ENCODE measurements at places on chromosomes 6 and 20.

DNA sequence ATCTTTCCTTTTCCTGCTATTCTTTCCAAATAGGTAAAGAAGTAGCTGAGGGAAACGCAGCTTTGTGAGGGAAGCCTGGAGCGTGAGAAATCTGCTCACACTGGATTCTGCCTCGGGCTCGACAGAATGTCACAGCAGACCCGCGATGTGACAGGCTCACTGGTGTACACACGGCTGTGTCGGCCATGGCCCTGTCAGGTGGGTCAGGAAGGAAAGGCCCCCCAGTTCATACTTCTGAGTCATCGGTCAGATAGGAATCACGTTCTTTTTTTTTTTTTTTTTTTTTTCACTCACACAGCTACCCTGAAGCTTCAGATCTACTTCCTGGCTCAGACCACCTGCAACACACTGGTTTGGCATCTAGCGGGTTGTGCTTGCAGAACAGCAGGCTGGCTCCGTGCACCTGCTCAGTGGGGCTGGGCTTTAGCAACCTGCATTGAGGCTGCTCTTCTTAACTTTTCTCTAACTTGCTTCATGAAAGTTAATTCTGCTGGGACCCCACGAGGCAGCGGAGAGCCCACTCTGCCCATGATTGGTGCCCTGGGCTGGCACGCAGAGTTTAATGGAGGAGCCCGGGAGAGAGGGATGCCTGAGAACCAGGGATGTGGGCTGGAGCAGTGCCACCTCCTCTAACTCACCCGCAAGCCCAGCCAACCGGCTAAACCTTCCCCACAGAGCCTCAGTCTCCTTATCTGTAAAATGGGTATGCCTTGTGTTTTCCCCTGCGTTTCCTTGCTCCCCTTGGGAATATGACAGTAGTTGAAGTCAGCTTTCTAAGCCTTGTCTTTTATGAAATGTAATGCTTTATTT, 61.5 kb upstream of the FNDC1 start:
- DNase-seq: peak; percentile 14

DNA sequence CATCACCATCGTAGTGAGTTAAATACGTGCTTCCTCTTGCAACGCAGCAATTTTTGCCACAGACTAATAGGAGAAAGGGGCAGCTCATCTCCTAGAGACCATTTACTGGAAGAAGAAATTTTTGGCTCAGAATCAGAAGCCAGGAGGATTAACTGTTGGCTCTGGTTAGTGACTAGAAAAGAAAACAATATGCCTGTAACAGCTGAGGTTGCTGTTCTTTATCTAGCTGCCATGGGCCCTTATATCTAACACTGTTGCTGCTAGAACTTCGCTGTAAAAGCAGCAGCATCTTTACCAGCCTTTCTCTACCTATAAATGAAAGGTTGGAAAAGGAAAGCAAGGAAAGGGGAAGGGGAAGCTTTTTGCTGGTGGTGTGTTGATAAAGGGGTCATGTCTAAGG, 65.9 kb downstream of the FAM135A start:
- no peak for DNase-seq

- no peak for DNase-seq
Measured at GRCh38 chr6:82492134-82492533, 128.5 kb downstream of the TPBG start.

- DNase-seq: no peak
Measured at GRCh38 chr6:35719404-35719829, 17.4 kb upstream of the ARMC12 start.

GRCh38 chr6:135266675-135267074, 85.6 kb downstream of the MYB start:
- no peak for DNase-seq

DNA sequence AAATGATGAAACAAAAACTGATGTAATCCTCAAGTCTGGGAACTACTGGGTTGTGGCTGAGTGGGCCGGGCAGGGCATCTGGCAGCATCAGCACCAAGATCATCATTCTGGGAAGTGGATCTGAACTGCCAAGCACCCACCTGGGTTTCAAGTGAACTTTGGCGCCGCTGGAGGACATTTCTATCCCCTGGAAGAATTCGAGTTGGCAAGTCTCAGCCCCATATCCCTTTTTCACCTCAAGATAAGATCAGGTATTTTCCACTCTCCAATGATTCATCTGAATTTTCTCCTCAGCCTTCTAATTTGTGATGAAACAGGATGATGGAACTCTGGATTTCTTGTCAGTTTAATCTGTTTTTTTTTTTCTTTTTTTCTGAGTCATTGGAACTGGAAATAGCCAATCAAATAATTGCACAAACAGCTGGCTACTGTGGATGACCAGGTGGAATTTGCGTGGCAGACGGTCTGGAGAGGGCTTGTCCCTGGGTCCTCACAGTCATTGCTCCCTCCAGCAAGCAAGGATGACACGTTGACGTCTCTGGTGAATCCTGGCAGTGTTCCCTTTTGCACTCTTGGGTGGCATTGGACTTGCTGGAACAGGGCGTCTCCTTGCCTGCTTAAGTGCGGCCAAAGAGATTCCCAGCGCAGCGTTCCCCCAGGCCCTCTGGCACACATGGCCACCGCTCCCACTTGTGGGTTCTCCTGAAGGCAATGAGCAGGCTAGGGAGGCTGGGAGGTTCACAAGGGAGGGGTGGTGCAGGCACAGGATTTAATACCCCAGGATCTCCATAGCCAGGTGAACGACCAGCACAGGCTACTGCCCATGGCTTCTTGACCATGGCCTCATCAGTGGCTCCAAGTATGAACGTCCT, 80.4 kb downstream of the DHX35 start:
- DNase-seq: no peak

DNA sequence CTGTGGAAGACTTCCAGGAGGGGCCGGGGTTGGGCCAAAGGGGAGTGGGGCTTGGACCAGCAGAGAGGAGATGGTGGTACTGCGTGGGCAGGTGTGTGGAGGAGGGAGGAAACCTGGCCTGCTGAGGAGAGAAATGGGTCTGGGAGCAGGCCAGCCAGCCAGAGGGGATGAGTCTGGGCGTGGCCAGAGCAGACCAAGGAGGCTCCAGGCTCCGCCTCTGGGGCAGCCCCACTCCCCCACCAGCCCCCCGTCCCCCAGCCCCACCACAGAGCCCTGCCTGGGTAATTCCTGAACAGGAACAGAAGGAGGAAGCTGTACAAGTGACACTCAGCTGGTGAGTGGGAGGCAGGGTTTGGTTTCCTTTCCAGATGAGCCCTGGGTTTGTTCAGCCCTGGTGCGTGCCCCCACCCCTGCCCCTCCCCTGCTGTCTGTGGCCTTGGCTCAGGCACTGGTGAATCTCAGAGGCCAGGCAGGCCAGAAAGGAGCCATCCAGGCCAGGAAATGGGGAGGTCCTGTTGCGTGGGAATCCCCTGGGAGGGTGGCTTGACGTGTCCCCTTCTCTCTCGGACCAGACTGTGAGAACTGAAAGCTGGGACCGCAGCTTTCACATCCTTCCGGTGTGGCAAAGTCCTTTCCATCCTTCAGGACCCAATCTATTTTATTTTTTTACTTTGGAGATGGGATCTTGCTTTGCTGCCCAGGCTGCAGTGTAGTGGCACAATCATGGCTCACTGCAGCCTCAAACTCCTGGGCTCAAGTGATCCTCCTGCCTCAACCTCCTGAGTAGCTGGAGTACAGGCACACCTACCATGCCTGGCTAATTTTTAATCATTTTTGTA, 9.4 kb upstream of the SRC start:
- DNase-seq: peak; percentile 98

DNA sequence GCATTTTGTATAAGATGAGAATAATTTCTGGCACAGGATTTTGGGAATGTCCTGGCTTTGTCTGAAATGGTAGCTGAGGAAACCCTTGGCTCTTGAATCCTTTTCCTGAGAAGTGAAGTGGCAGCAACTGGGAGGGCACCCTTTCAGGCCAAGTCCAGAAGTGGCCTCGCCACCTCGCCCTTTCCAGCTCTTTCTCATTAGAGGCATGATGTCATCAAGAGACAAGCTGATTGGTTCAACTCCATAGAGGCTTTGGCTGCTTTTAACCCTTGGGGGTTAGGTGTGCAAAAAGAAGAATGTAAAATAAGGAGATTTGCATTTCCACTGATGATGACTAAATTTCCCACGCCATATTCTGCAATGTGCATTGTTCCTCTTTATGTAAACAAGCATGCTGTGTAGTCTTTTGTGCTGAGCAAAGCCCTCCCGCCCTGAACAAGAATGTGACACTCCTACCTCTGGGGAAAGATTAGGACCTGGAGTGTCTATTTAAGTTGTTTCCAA, 116.5 kb downstream of the TCP11 start:
- DNase-seq: peak; percentile 71

DNA sequence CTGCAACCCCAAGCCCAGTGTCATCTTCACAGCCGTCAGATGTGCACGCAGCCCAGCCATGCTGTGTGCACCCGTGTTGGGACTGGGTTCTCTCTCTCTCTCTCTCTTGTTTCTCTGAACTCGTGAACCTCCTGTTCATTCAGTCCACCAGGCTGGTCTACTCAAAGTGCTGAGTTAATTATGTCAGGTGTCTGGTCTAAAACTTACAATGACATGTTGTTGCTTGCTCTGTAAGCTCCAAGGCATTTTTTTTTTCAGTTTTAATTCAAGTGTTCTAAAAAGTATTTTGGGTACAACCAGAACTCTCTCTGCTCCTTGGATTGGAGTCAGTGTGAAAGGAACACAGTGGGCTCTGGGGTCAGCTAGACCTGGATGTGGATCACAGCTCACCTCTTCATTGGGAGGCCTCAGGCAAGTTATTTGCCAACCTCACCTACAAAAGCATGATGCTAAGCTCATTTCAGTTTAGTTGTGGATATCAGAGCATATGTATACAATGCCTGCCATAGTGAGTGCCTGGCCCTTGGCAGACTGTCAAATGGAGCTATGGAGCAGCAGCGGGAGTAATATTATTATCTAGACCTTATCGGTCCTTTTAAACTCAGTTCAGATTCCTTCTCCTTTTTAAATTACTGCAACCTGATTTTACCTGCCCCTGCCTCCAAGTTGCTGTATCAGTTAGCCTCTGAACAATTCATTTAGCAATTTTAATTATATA, 59.5 kb downstream of the PLEKHG1 start:
- no peak for DNase-seq

DNA sequence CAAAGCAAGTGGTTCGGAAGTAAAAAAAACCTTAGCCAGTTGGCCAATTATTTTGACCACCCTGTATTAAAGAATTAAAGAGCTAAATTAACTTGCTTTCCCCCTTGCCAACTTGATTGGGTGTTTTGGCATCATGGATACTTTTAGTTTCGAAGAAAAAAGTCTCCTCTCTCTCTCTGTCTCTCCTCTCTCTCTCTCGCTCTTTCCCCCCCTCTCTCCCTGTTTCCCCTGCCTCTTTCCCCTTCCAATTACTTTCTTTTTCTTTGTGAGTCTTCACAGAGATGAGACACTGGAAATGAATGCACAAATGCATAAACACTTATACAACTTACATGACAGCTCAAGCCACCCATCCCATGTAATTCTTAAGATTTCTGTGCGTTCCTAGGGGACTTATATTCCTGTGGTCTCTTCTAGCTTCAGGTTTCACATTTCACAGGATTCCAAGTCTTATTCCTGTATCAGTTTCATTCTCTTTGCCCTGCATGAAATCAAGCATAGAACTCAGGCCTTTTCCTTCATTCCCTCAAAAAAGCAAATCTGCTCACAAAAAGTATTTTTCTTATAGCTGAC, 32.9 kb upstream of the EYA4 start:
- DNase-seq: no peak

- DNase-seq: no peak
Measured at GRCh38 chr20:63834491-63834880, 3.4 kb upstream of the ZBTB46 start.

GRCh38 chr6:98574984-98575383, 259.4 kb upstream of the POU3F2 start:
- no peak for DNase-seq

GRCh38 chr6:140276133-140276532, 901.7 kb upstream of the CITED2 start:
- no peak for DNase-seq

DNA sequence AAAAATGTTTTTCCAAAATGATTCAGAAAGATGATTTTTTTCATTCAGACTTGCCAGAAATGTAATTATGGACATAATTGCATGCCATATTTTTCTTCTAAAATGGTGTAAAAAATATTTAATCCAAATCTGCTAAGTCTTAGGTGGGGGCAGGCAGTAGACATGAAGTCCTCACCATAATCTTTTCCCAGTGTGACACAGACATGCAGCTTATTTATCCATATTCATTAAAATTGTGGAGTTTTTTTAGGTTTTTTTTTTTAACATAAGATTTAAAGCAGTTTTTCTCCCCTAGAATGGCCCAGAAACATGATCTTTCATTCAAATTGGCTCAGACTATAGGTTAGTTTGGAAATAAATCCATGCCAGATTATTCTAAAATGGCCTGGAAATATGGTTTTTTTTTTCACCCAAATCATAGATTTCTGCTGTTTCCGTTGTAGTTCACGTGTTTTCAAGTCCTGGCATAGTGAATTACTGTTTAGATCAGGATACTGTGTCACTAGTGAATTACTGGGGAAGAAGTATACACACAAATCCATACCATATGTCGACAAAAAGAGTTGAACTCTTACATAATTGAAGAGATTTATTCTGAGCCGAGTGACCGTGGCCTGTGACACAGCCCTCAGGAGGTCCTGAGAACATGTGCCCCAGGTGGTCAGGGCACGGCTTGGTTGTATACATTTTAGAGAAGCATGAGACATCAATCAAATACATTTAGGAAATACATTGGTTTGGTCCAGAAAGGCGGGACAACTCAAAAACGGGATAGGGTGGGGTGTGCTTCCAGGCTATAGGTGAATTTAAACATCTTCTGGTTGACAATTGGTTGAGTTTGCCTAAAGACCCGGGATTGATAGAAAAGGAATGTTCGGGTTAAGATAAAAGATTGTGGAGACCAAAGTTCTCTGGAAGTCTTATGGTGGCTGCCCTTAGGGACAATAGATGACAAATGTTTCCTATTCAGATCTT, 33.9 kb downstream of the ZNF133 start:
- no peak for DNase-seq

DNA sequence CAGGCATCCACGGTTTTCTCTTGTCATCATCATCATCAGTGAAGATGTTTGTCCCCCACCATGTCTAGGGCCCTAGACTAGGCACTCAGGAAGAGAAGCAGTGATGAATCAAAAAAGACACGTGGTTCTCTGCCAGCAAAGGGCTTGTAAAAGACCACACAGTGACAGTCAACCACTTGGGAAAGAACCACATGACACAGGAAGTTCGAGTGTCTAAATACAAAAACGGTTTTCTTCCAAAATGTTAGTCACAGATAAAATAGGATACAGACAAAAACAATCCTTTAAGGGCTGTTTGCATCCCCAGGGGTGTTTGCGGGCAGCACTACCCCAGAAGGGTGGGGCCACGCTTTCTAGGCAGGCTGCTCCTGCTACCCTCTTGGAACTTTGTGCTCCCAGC, 356.8 kb upstream of the AGPAT4 start:
- no peak for DNase-seq

- no peak for DNase-seq
Measured at GRCh38 chr6:164066766-164067165, 652.2 kb downstream of the QKI start.

DNA sequence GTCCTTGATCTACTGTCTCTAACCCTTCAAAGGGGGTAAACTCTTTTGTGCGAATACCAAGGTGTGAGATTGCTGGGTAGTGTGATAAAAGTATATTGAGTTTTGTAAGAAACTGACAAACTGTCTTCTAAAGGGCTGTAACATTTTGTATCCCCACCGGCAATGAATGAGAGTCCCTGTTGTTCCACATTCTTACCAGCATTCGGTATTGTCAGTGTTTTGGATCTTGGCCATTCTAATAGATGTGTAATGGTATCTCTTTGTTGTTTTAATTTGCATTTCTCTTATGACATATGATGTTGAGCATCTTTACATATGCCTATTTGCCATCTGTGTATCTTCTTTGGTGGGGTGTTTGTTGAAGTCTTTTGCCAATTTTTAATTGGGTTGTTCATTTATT, 1090.7 kb downstream of the KIF16B start:
- no peak for DNase-seq

All from suppressor macrophage treated with lipopolysaccharide for 4 hours (primary cell).